Activated effector memory CD4-positive, alpha-beta T cell treated with Interleukin-2 at 50 U/mL for 16 hours (primary cell): ENCODE measurements at places on chromosomes 5 and 9.

DNA sequence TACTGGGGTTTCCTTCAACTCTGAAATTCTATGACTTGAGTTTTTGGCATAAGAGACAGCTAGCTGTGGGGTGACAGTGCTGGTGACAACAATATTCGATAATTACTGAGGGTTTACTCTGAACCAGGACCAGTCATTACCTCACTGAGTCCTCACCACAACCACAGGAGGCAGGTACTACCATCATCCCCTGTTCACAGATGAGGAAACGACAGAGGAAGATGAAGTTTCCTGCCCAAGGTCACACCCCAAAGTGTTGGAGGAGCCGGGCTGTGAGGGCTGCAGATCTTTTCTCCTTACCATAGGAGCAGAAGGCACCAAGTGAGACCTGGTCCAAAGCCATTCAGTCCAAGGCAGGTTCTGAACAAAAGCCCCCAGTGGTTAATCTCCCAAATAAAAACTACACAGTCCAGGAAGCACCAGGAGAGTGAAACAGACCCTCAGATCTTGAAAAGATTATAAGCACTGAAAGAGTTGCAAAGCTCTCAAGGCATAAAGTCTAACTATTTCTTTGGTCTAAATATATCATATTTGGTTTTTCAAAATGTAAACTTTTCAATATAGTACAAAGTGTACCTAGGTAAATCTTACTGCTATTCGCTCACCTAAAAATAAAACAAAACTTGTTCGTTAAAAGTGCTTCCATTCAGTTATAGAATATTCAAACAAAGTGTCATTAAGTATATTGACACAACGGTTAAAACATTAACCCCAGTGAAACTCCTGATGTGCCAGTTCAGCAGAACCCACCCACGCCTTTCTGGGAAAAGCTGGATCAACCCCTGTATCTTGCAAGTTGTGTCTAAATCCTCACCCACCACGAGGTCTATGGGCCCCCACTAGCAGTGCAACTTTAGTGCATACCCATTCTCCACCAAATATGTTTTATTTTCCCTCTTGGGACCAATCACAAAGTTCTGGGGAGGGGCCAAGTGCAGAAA lies 82.6 kb upstream of the EQTN start:
- no peak for DNase-seq

DNA sequence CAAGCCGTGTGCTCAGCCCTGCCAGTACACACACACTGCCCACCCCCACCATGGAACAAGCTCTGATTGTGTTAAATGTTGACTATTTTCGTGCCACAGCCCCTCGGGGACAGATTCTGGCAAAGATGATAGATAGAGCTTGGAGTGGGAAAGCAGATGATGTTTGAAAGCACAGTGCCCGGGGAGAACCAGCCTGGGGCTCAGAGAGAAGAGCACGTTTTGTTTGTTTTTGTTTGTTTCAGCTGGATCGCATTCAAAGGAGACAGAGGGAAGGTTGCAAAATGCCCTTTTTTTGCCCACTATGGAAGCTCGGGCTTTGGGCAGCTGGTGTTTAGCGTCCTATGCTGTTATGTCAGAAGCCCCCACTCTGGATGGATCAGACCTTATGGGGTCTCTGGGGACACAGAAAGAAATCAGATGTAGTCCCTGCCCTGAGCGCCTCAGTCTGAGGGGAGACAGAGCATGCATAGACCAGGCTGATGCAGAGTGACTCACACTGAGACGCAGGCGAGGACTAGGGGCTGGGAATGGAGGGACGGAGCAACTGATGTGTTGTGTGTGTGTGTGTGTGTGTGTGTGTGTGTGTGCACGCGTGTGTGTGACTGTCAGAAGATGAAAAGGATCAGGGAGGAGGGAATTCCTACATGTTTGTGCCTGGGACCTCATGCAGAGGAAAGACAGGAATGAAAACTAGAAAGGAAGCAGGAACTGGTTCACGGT lies 229.7 kb downstream of the MELK start:
- DNase-seq, result no peak

DNA sequence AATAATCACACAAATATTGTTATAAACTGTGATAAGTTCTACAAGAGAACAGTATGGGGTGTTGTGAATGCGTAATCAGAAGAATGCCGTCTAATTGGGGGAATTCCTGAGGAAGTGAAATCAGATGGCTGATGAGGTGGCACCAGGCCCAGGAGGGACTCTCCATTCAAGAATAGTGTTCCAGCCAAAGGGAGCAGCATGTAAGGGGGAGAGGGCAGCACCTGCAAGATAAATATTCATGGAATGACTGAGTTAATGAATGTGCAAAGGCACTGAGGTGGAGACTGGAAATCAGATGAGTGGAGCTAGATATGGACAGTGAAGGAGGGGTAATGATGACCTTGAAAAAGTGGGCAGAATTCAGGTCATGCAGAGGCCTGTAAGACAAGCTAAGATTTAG lies 250.6 kb downstream of the ARRDC3 start:
- DNase-seq, result no peak

GRCh38 chr5:14166437-14166836 lies 23.3 kb downstream of the TRIO start:
- DNase-seq, result no peak

DNA sequence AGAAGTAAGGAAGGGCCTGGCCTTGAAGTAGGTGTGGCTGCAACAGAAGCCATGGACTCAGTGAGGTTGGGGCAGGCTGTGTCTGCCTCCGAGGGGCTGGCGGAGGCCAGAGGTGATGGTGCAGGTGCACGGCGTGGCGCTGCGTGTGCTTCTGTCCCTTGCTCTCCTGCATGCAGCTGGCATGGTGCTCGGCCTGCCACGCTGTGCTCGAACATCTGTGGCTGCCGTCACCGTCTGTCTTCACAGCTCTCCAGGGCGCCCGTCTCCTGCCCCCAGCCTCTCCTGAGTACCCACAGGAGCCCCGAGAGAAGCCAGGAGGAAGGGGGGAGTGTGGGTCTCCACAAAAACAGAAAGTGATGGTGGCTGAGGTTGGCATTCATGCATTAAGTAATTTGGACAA lies 193.7 kb downstream of the CACNA1B start:
- no peak for DNase-seq

DNA sequence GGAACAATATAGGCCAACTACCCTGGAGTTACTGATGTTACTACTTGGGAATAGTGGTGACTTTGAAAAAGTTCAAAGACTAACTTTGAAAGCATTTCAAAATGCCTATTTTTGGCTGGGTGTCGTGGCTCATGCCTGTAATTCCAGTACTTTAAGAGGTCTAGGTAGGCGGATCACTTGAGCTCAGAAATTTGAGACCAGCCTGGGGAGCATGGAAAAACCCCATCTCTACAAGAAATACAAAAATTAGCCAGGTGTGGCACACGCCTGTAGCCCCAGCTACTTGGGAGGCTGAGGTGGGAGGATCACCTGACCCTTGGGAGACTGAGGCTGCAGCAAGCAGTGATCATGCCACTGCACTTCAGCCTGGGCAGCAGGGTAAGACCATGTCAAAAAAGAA lies 105.3 kb downstream of the ARRDC3 start:
- no peak for DNase-seq

- no peak for DNase-seq
Measured at GRCh38 chr9:23005156-23005555, 558.5 kb downstream of the DMRTA1 start.

DNA sequence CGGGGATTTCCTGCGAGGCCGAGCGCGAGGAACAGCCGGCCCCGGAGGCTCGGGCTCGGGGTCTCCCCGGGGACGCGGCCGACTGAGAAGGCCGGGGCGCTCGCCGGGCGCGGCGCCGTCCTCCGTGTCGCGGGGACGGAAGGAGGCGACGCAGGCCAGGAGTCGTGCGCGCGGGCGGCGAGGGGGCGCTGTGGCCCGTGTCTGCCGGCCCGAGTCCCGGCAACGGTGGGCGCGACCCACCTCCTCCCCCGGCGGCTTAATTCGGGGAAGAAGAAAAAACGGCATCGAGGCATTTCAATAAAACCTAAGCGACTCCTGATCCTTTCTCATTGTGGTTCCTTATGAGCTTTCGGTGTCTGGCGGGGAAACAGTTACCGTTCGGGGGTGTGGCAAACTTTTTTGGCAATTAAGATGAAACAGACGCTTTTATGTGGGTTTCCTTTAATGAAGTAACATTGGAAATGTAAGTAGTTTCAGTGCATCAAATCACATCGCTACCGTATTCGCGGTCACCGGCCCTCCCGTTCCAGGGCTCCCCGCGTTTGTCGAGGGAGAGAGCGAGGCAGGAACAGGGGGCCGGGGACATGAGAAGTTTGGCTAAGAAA lies 3.7 kb upstream of the IRX2 start:
- DNase-seq, result no peak

DNA sequence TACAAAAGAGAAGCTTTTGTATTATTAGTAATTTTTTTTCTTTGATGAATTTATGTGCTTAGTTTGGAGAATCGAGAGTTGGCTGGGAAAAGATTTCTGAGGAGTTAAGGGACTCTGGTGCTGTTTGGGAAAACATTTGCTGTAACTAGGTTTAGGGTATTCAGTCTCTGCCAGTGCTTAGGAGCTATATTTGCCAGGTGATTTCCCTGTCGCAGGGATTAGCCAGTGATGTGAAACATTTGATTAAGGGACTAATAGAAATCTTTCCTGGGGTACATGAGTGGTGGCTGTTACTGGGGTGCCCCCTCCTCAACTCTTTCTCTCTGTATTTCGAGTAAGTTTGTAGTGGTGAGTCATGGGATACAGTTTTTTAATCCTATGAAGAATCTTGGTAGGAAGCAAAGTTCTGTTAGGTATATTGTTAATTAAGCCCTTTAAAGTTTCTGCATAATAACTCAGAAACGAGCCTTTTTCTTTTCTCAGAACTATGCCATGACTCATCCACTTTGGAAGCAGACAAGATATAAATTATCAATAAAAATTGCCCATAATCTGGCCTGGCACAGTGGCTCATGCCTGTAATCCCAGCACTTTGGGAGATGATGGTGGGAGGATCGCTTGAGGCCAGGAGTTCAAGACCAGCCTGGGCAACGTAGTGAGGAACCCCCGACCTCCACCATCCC lies 18.6 kb downstream of the RGMB start:
- DNase-seq, result no peak

DNA sequence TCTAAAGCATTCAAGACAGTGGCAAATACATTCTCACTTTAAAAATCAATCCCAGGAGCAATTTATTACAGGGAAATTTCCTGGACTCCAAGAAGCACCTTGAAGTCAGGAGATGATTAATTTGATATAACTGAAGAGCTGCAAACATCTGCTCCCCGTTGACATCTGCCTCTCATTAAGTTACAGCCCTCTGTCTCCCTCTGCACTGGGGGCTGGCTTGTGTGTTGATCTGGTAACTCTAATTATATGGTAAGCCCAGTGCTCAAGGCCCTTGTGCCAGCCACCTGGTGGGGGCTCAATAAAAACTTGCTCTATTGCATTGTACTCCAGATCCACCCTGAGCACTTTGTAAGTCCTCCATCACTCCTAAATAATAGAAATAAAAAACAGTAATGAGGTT lies 131.1 kb upstream of the ZNF462 start:
- DNase-seq, result no peak

- DNase-seq, result no peak
Measured at GRCh38 chr5:14226992-14227391, 83.8 kb downstream of the TRIO start.

GRCh38 chr9:77785341-77785740 lies 137.2 kb upstream of the GNA14 start:
- DNase-seq, result no peak

GRCh38 chr5:39628348-39628747 lies 203.6 kb upstream of the DAB2 start:
- no peak for DNase-seq

- no peak for DNase-seq
Measured at GRCh38 chr9:87465816-87466215, 31.9 kb upstream of the DAPK1 start.

GRCh38 chr9:80615964-80616363 lies 1044.2 kb downstream of the TLE4 start:
- DNase-seq, result no peak

DNA sequence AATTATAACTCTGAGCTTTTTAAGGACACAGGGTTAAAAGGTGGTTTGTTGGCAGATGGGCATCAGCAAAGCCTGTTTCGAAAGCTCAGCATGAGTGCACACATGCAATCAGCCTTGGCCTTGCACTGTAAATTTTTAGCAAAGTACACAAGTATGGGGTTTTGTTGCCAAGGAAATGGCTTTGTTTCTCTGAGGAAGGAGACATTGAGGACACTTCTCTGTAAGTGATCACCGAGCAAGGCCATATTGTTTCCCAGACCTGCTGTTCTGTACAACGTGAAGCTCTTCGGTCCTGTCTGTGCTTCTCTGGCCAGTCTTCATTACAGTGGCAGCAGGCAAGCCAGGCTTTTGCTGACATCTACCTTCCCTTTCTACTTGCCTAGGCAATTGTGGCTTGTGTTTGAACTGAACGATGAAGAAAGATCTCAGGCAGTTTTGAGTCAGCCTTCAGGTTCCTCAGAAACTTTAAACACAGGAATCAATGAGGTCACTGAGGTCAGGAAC lies 27.9 kb upstream of the GLRX start:
- DNase-seq, result no peak

DNA sequence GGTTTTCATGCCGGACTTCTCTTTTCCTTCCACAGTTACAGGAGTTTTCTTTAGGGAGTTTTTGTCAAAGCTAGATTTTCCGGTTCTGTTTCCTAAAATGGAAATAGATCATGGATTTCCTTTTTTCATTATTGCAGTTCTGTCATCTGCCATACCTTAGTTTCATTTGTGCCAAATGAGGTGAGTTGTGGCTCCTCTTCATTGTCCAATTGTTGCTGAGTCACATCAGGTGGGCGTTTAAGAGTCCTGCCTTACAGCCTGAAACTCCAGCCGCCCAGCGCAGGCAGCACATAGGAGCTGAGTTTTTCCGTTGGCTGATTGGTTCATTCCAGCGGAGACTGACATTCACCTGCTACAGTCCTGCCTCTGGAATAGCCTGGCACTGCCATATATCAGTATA lies 14.1 kb downstream of the SLC25A25 start:
- DNase-seq, result no peak

GRCh38 chr5:114789773-114790402 lies 379.8 kb downstream of the TRIM36 start:
- DNase-seq, result no peak

DNA sequence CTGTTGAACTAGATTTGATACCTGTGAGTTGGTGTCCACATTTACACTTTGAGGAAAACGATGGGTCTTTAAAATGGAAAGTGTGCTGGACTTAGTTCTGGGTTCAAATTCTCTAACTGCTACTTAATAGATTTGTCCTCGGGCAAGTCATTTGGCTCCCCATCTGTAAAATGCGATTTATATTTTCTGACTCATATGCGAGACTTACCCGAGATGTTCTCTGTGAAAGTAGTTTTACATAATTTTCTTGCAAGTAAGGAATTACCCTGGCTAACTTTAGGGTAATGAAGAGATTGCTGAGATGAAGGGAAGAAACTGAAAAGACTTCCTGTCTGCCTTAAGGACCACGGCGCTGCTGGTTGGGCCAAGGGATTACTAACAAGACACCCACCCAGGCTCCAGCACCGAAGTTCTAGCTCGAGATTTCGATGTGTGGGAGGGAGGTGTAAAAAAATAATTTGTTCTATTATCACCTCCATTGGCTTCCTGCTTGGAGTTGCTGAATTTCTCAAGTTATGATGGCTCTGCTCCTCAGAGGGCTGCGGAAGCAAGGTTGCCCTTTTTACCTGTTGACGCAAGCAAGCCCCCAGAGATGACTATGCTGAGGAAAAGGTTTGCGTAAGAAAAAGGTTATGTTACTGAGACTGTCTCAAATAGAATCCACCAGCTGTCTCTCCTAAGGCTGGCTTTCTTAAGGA lies 24.1 kb downstream of the PCSK1 start:
- DNase-seq, result no peak

- DNase-seq, result no peak
Measured at GRCh38 chr9:105667867-105668266, 5.6 kb downstream of the TAL2 start.

GRCh38 chr5:61069150-61069549 lies 93.1 kb downstream of the SMIM15 start:
- DNase-seq, result no peak

- no peak for DNase-seq
Measured at GRCh38 chr9:108439947-108440346, 415.8 kb downstream of the ACTL7B start.
